Gastroesophageal sphincter (tissue), 4 donors: ENCODE measurements at places on chromosomes 2 and 18.

GRCh38 chr2:178479758-178480226 lies 465 bp upstream of the PLEKHA3 start:
- no peak for ATAC-seq

GRCh38 chr2:134146620-134147019 lies 107.3 kb upstream of the MGAT5 start:
- no peak for ATAC-seq

DNA sequence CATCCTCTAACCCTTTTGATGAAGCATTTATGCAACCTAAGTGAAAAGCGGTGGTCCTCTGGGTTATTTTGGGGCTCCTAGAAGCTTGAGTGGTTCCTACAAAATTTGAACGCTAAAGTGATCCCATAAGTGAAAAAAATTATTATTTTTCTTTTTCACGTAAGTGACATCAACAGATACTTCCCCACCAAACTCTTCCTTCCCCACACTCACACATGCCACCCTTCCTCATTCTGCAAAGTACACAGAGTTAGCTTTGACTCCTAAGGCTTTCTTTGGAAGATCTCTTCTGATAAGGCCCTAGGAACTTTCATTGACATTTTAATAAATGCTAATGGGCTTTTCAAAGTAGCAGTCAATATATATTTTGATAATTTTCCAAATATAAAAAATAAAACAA lies 109.7 kb downstream of the DOCK10 start:
- ATAC-seq = no peak

GRCh38 chr18:48545757-48546321 lies 7.0 kb downstream of the CTIF start:
- peak; percentile 30 for ATAC-seq

DNA sequence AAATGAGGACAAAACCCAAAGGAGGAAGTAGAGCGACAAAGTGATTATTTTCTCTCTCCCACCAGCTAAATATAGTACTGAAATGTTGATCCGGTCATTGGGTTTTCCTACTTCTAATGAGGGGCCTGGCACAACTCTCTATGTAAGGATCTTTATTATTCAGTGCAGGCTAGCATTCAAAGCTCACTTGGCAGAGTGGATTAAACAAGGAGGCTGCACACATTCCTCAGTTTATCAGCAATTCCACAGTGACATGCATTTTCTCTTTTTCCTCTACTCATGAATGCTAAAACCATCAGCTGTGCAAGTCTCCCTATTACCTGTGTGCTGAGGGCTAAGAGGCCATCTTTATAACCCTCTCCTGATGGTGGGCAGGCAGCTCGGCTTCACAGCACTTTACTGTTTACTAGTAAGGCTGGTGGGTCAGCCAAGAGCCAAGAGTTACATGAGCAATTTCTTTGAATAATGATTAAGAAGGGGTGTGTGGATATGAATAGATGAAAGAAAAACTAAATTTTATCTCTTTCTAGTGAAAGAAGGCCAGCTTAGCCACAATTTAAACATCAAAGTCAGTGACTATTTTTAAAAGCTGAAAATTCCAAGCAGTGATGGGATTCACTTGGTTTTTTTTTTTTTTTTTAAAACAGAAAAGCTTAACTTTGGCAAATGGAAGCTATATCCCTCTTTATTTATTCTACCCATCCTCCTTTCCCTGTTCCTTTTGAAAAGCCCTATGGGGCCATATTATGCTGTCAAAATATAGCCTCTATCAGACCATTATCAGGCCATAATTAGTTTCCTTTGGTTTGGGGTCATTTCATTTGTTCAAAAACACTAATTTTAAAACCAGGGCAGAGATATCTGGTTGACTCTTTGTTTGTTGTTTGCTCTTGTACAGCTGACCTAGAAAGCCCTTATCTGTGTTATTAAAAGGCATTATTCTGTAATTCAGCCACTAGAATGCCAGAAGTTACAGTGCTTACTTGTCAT lies 111.0 kb downstream of the RBM43 start:
- no peak for ATAC-seq
